ENCODE measurements at places on chromosomes 11 and 22.
A peak's percentile ranks its signal among the peaks of the same experiment; 100 is the strongest.

- no peak for DNase-seq
Observed at GRCh38 chr22:20955548-20955947, 11.5 kb upstream of the AIFM3 start.

DNA sequence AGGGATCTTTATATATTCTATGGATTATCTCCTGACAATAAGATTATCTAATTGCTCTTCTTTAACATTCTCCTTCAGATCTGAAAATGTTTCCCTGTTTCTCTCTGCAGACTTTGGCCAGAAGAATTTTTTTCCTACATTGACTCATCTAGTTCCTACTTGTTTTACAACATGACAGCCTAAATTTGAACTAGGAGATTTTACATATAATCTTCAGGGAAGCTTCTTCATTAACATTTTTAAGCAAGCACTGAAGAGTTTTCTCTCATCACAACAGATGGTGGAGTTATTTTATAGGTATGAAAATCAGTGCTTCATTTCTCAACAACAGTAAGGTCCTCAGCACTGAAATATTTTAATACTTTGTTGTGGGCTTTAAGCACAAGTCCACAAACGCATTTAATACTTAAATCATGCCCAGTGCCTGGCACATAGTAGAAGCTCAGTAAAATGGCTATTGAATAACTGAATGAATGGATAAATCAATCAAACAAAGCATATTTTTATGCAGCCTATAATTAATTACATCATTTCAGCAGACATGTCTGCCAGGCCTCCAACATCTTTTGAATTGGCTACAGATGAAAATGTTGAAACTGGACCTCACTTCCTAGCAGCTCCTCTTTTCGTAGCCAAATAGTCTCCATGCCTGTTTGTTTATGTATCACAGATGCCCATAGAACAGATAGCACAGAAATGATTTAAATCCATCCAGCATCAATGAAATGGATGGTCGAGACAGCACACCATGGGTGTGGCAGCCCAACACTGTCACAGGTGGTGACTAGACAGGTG, 117.3 kb upstream of the POU2AF2 start:
- no peak for DNase-seq

- DNase-seq = no peak
Observed at GRCh38 chr11:124891373-124891861, 6.2 kb downstream of the ROBO4 start.

DNA sequence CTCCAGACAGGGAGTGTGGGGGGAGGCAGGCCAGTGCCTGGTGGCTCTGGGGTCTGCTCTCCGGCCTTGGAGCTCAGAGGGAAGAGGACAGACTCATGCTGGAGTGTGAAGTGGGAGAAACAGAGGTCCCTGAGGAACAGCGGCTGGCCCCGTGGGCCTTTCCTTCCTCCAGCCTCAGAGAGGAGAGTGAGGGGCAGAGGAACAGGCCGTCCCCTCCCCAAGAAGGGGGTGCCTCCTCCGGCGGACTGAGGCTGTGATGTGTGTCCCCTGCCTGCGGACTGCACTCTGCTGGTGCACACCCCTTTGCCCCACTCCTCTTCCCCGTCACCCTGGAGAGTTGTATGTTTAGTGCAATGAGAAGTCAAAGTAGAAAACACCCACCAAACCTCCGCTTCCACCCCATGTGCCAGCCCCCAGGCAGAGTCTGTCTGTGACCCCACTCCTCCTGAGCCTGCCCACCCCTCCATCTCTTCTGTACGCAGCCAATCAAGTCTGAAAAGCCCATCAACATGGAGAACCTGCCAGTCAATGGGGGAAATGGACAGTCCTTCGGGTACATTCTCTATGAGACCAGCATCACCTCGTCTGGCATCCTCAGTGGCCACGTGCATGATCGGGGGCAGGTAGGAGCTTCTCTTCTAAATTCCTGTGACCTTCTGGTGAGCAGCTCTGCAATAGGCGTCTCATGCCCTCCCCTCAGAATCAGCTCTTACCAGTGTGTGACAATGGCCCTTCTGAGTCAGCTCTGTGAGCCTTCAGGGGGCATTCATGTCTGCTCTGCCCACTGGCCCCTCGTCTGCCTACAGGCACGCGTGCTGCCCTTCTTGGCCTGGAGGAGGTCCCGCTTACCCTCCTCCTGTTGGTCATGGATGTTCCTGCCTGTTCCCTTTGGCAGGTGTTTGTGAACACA, 39.0 kb downstream of the GLB1L2 start:
- DNase-seq = no peak

GRCh38 chr11:3675971-3676370, 4.8 kb upstream of the CHRNA10 start:
- no peak for DNase-seq

- no peak for DNase-seq
Observed at GRCh38 chr11:104637662-104638170, 260.5 kb downstream of the CASP12 start.

DNA sequence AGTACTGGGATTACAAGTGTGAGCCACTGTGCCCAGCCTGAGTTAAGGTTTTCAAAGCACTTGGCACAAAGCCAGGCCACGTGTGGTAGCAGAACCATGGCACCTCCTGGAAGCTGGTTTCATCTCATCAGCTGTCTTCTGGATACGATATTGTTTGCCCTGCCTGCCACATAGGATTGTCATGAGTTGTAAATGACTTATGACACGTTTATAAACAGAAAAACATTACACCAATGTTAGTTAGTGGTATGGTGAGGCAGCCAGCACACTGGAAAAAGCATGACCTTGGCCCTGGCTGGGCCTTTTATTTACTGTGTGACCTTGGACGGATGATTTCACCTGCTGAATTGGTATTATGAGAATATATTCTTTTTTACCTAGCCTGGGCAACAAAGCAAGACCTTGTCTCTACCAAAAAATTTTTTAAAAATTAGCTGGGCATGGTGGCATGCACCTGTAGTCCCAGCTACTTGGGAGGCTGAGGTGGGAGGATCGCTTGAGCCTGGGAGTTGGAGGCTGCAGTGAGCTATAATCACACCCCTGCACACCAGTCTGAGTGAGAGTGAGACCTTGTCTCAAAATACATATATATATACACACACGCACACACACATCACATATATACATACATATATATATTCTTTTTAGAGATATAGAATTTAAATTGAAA, 24.0 kb upstream of the MYH9 start:
- DNase-seq = peak; percentile 59

GRCh38 chr11:116953530-116954285, 116.3 kb upstream of the APOA1 start:
- no peak for DNase-seq

GRCh38 chr11:69531071-69531716, 49.7 kb downstream of the LINC01488 start:
- DNase-seq = no peak

- no peak for DNase-seq
Observed at GRCh38 chr11:32079553-32079952, 11.3 kb upstream of the RCN1 start.

DNA sequence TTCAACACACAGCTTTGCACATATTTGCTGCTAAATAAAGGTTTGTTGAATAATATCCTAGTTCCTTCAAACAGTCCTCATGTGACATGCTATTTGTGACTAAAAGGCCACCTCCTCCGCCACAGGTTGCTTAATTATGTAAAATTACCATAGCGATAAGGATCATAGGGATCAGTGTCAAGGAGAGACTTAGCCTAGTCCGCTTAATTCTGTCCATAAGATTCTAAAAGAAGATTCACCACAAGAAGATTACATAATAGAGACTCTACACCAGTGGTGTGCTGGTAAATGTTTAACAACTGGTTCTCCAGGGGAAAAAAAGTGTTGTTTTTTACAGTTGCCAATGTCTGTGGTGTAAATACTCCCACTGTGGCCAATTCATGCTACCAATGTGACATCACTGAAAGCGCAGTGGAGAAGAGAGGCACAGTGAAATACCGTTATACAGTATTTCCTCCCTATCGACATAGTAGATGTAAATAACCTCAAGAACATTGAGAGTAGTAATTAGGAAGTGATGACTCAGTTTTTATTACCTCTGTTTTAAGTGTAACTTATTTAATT, 4.2 kb upstream of the CHRDL2 start:
- no peak for DNase-seq

DNA sequence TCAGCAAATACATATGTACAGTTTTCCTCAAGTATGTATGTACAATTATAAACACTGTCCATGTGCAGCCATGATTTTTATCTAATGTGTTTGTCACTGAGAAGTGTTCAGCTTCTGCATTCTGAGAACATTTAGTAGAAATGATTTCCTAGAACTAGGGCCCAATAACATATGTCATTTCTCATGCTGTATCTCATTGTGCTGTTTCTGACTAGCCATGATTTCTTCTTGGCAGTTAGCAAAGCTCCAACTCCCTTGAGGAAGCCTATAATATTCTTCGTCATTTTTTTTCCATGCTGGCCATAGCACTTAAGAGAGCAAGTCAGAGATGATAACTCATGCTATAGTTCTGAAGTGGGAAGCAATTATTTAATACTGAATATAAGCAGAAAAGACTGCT, 187.8 kb downstream of the DDX10 start:
- no peak for DNase-seq

- DNase-seq = no peak
Observed at GRCh38 chr11:26688701-26689100, 33.2 kb downstream of the SLC5A12 start.

DNA sequence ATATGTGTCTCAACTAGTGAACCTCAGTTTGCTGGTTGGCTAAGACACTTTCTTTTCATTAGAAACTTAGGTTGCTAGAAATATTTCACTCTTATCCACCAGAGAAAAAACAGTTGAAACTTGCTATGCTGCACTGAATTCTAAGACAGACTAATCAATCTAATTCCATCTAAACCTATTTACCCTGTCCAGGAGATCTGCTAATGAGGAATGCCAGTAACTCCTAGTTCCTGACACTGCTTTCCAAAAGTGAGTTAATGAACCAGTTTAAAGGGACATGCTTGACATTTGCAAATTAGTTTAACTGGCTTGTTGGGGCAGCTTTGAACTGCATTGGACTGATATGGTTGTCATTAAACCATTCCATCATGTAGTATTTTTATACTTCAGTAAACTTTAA, 258.5 kb downstream of the CNTN5 start:
- no peak for DNase-seq

DNA sequence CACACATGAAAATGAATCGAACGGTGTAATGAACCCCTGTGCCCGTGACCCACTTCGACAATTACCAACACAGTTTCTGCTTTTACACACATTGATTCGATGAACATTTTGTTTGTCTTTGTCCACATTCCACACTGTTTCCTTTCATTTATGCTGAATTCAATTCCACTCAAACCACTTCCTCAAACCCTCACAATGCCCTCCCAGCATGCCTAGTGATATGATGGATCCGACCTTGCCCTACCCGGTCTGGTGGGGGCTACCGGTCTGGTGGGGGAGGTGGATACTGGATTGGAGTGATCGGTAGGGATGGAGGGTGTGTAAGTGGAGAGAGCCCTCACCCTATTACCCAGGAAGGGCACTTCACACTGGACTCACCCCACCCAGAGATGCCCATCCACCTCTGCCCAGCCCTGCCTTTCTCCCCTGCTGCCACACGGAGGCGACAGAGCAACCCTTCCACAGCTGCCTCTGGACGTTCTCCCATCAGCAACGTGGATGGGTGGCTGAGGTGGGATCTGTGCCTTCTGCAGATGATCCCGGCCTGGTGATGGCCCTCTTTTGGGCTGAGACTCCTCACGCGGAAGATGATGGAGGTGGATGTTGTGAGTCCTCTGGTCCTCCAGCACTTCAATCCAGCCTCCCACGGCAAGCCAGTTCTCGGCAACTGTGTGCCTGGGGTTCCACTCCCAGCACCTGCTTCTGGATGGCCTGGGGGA, 33.0 kb upstream of the P2RY2 start:
- peak; percentile 68 for DNase-seq

DNA sequence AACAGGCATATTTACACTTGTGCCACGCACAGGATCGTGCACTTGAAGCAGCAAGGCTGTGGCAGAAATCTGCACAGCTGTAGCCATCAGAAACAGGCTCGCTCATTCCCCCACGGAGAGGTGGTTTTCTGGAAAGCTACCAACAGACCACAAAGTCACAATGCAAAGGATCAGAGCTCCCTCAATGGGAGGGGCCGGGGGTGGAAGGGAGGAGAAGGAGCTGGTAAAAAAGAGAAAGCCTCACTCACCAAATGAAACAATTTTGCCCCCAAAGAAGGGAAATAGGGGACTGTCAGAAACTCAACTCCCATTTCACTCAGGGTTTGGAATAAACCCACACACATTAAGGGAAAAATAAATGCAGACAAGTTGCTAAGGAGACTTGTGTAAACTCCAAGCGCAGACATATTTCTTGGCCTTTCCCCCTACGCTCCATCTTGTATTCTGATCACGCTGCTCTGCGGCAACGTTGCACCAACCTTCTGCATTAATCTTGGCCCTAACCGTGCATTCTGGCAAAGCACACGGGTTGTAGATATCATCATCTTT, 43.2 kb upstream of the BLID start:
- no peak for DNase-seq

DNA sequence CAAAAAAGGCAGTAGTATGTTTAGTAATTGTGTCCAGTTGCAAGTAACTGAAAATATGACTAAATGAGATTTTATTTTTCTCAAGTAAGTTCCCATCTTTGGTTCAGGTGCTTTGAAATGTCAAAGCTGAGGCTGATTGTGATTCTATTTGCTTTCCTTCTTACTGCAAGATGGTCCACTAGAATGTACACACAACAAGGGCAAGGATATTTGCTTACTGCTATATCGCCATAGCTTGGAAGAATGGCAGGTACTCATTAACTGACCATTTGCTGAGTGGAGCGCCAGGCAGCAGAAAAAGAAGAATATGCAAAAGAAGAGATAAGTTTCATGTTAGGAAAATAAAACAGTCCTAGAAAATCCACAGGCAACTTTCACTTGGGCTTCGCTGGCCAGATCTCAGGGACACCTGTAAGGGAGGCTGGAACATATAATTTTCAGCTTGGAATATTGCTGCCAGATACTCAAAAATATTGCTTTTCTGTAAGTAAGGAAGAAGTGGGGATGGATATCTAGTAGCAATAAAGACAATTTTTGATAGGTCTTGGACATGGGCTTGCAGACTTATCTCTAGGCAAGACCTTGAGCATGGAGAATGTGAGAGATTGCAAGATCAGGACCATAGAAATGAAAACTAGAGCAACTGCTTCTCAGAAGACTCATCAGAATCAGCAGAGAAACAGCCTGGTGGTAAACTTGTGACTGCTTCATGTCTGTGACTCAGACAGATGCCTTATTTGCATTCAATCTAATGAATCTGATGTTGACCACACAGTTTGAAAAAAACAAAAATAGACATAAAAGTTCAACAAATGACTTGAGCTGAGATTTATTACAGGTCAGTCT, 44.8 kb upstream of the OR9Q1 start:
- no peak for DNase-seq

GRCh38 chr11:21474529-21474928, 718.4 kb upstream of the ANO5 start:
- DNase-seq = no peak

GRCh38 chr11:27612932-27613880, 87.0 kb downstream of the BDNF start:
- no peak for DNase-seq

Measured in activated naive CD8-positive, alpha-beta T cell treated with anti-CD3 and anti-CD28 coated beads, Interleukin-2, amount 50 U/mL, for 24 hours (primary cell).